ENCODE measurements at places on chromosomes 4 and X. TPM values are rescaled to one million over a fixed set of nuclear protein-coding genes. Genes with fewer than 3 reads are reported as not detected.

GRCh38 chr4:37830640-37831039 lies 4.2 kb downstream of the PGM2 start:
- DNase-seq = no peak

GRCh38 chr4:119113033-119113655 lies 22.5 kb upstream of the MYOZ2 start:
- DNase-seq = no peak

DNA sequence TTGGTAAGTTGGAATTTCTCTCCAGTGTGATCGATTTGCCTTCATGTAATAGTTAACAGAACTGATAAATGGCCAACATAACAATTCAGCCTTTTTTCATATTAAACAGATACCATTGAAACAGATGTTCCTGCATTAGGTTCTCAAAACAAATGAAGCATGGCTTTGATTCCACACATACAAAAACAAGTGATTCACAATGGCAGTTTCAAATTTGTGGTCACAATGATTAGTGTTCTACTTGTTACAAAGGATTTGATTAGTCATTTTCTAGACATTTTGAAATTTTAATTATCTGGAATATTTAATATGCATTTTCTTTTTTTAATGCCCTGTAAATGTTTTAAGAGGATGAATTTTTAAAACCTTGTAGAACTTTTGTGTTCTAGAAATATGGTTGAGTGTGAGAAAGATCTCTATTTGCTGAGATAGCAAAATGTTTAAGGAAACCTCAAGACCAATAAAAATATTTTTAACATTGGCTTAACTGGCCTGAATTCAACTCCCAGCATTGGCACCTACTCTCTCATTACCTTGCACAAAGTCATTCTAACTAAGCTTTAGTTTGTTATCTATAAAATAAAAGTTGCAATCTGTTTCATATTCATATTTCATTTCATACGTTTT lies 18.9 kb upstream of the GLRA3 start:
- no peak for DNase-seq

DNA sequence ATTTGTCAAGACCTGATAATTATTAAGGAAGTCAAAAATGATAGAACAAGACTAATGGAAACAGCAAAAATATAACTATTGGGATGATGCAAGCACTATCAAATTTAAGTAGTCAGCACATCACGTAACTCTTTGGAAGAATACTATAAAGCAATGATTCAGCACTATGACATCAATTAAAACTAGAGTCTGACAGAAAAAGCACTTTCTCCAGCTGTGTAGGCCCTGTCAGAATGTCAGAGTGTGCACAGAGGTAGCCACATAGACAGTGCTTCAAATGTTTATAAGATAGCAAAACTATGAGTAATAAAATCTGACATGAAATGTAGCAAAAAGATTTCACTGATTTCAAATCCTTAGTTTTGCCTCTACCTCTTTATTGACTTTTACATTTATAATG lies 1226.6 kb upstream of the ADGRL3 start:
- DNase-seq = no peak

DNA sequence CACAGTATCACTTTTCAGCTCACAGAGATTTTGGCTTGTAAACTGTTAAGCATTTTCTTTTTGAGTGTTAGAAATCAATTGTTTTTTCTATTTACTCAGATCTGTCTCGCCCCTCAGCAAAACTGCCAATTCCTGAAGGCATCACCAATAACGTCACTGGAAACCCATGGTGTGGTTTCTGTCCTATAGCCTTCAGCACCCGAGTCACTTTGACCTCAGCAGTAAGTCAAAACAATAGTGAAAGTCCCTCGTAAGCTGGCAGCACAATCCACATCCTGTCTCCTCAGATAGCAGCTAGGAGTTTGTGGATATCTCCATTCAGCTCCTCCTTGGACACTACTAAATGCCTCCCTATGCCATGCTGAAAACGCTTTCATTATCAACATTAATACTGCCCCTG lies 1787.4 kb upstream of the ADGRL3 start:
- DNase-seq = no peak

GRCh38 chr4:54908763-54909162 lies 216.6 kb downstream of the KDR start:
- DNase-seq = no peak

GRCh38 chrX:109812236-109812635 lies 79.2 kb upstream of the ACSL4 start:
- no peak for DNase-seq

DNA sequence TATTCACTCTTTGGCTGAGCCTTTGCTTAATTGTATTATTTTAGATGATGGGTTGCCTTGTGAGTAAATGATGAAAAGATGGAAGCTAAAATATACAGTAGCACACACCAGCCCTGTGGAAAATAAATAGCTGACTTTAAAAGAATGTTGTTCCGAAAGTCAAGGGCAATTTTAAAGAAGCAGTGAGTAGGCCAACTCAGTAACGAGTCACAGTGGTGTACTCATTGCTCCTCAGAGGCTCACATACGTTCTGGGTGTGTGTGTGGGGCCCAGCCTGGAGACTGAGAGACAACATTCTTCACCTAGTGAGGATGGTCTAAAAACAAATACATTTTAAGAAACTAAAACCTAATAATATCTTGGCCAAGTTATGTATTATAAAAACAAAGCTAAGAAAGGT lies 640.3 kb downstream of the TRIML1 start:
- no peak for DNase-seq

DNA sequence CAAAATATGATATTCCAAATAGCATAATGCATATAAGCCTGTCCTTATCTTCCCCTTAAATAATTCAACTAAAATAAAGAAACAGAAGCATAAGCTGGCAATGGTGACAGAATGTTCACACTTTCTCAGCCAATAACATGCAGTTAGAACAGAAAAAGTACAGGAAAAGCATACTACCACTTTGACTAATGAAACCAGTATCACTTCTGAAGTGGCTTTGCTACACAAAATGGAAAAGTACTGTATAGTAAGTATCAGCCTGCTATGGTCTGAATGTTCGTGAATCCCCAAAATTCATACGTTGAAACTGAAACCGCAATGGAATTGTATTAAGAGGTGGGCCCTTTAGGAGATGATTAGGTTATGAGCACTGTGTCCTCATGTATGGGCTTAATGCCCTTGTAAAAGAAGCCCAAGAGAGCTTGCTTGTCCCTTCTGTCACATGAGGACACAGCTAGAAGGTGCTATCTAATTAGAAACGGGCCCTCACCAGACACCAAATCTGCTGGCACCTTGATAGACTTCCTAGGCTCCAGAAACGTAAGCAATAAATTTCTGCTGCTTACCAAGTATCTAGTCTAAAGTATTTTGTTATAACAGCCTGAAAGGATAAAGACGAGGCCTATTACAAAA lies 102.6 kb downstream of the PRDM5 start:
- no peak for DNase-seq

- DNase-seq = no peak
These were observed 99.0 kb downstream of the AREG start for GRCh38 chr4:74543983-74544382.

DNA sequence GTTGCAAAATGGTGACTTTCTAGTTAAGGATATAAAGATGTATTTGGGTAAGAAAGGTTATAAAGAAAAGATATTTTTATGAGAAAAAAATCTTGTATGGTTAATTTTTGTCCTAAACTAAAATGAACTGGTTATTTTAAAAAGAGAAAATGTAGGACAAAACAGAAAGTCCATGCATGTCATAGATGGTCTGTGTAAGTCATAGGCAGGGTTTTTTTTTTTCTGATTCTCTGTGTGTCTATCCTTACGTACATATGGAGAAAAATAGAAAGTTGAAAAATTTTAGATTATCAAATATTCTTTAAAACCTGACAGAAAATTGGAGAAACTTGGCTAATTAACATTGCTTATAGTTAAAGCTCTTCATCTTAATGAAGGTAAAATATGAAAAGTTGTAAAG lies 493.4 kb downstream of the IQCM start:
- no peak for DNase-seq

DNA sequence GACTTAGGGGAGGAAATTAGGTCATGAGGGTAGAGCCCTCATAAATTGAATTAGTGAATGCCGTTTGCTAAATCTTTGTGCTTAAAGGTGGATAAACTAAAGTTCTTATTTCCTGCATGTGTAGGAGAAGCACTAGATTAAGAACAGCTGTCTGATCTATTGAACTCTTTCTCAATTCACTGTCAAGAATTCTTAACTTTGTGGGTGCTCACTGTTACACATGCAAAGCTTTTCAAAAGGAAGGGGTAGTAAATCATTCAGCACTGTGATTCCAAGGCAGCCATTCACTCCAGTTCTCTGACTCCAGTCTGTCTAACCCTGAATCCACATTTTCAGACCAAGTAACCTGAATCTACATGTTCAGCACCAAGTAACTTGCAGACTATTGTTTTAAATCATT lies 1520.1 kb downstream of the PCDH18 start:
- DNase-seq = no peak

- no peak for DNase-seq
These were observed 54.4 kb downstream of the RNF150 start for GRCh38 chr4:141078871-141079270.

- DNase-seq = no peak
These were observed 269.7 kb upstream of the LCORL start for GRCh38 chr4:18291256-18291655.

DNA sequence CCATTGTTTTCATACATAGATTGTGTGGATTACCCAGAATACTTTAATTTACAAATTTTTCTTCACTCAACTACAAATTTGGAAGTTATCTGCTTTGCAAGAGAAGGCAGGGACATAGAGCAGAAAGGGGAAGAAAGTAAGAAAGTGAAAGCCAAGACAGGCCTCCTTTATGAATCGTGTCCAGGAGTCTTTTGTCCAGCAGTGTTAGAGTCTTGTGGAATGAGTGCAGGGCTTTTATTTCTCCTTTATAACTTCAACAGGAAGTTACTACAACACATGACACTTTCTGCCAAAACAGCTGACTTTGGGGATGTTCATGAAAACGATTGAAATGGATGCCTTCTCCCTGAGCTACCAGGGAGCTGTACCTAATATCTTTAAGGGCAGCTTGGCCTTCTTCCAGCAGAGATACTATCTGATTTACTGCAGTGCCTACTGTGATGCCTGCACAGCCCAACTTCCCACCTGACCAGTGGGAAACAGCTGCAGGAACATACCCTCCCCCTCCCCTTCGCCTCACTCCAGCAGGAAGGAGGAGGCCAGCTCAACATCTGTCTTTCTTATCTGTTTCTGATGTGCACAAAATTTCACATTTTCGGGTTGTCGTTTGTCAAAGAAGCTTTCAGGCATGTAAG lies 557.7 kb upstream of the SLIT2 start:
- DNase-seq = no peak

GRCh38 chr4:139227729-139228404 lies 50.8 kb upstream of the ELF2 start:
- DNase-seq = no peak

DNA sequence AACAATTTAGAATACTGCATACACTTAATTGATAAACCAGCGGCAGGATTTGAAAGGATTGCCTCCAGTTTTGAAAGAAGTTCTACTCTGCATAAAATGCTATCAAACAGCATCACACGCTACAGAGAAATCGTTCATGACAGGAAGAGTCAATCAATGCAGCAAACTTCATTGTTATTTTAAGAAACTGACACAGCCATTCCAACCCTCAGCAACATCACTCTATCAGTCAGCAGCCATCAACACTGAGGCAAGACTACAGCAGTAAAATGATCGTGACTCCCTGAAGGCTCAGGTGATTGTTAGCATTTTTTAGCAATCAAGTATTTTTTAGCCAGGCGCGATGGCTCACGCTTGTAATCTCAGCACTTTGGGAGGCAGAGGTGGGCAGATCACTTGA lies 98.3 kb downstream of the FBXW7 start:
- DNase-seq = no peak

DNA sequence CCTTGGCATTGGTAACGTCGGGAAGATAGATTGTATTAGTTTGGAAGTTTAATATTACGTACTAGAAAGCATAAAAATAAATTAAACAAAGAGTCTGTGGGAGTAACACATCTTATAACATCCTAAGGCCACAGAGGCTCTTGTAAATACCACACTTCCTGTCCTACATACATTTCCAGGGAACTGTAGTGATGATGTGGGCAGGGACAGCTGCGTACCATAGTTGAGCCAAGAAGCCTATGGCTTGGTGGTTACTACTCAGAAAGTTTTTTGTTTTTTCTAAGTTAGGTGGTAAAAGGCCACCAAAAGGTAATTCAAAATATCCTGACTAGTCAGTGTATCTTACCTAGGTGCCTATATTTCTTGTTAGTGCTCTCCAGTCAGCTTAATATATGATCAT lies 4.6 kb upstream of the ANKRD50 start:
- no peak for DNase-seq

DNA sequence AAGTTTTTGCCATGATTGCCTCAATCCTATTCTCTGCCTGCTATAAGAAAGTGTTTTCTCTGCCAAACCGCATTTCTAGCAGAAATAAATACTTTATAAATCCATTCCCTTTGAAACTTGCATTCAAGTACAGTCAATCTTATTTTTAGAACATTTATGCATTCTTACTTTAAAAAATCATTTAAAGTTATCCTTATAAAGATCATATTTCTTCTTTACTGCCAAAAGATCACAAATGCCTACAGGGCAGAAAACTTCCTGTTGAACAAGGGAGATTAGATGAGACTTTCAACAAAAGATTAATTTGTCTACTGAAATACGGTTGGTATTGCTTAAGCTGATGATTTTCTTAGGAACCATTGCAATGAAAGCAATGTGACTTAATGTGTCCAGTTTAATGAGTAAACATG lies 207.2 kb upstream of the SLIT2 start:
- DNase-seq = no peak

- no peak for DNase-seq
These were observed 51.0 kb upstream of the SPIN4 start for GRCh38 chrX:63402106-63402505.

DNA sequence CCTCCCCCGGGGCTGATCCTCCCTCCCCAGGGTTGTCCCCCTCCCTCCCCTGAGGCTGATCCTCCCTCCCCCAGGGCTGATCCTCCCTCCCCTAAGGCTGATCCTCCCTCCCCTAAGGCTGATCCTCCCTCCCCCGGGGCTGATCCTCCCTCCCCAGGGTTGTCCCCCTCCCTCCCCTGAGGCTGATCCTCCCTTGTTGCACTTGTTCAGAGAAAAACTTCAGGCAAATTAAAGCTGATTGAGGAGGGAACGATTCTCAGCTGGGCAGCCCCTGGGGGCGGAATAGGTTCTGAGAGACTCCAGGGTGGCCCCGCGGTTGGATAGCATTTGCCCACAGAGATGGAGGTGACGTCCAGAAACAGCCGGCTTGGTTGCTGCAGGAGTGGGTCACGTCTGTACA lies 110.7 kb upstream of the ADRA2C start:
- DNase-seq = no peak

DNA sequence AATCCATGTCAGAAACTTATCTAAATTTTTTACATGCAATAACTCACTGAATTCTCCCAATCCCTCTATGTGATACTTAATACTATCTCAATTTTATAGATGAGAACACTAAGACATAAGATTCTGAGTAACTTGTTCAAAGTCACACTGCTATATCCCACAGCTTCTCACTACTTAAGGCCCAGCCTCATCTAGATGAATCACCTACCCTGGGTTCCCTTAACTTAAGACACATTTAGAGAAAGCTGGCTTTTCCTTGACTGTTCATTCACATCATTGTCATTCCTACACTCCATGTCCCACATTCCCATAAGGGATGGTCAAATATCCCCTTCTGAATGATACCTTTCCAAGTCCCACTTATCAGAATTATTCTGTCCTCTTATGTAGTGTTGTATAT lies 21.0 kb downstream of the TNIP3 start:
- DNase-seq = no peak

Gene SHOX
- not detected for total RNA-seq

Gene IL1RAPL1
- total RNA-seq = 0.10 TPM

Gene OTUD5
- total RNA-seq = 36.0 TPM

Gene RHOXF2
- not detected for total RNA-seq

Gene STS
- total RNA-seq = 16.1 TPM

Gene PLXNB3
- total RNA-seq = 19.1 TPM

Gene GAGE1
- not detected for total RNA-seq

Gene CAPN6
- 0.14 TPM for total RNA-seq

Gene CYSLTR1
- 6.8 TPM for total RNA-seq
